ENCODE measurements at places on chromosomes 4 and X. TPM values are rescaled to one million over a fixed set of nuclear protein-coding genes. Genes with fewer than 3 reads are reported as not detected.

The TBC1D14 gene
- total RNA-seq: 213 TPM

The GPC4 gene
- total RNA-seq: 2.5 TPM

The STPG2 gene
- total RNA-seq: 15.6 TPM

The FRG1 gene
- 25.0 TPM for total RNA-seq

The GSTCD gene
- total RNA-seq: 29.5 TPM

The BEX2 gene
- 101 TPM for total RNA-seq

The ADH1C gene
- total RNA-seq: not detected
